ENCODE measurements at places on chromosomes 3 and 15. TPM values are rescaled to one million over a fixed set of nuclear protein-coding genes. Genes with fewer than 3 reads are reported as not detected.

DNA sequence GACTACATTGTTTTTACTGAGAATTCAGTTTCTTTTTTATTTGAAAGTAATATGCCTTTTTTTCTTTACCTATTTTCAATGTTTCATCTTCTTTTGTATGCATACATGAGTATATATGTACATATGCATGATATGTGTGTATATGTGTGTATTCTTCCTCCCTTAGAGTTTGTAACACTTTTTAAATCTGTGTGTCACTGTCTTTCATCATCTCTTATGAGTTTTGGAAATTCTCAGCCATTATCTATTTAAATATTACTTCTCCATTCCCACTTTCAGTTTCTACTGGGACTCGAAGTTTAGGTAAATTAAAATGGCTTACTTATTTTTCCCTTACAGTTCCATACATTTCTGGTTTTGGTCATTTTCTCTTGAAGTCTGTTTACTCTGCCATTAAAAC, 754.1 kb downstream of the GRM7 start:
- DNase-seq, result no peak
- H3K27ac ChIP-seq, result no peak overlapping the region
- no peaks in the 10 kb centered on the region for H3K36me3 ChIP-seq
- H3K4me1 ChIP-seq, result no peaks in the 10 kb centered on the region
- no peak overlapping the region for H3K4me3 ChIP-seq

Gene NPAP1
- total RNA-seq, result not detected

- H3K36me3 ChIP-seq, result no peaks in the 10 kb centered on the region
- no peaks in the 10 kb centered on the region for H3K27me3 ChIP-seq
- DNase-seq, result peak; percentile 86
- H3K4me1 ChIP-seq, result no peaks in the 10 kb centered on the region
- H3K27ac ChIP-seq, result no peak overlapping the region
These were observed 53.7 kb downstream of the BDH1 start for GRCh38 chr3:197501879-197502620.

DNA sequence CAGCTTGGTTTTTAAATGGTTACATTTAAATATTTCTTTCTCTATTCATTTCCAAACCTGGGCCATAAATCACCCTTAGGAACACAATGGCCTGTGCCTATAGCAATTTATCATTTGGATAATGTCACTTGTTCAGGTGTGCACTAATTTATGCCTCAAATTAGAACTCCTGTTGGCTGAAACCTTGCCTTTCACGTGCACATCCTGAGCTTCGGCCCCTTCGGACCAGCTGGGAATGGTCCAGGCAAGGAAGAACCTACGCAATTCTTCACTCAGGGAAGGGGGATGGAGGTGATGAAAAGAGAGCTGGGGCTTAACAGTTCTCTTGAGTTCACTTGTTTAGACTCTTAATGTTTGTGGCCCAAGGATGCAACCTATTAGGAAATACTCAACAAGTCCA, 324.1 kb upstream of the ICE2 start:
- no peaks in the 10 kb centered on the region for H3K36me3 ChIP-seq
- no peak overlapping the region for H3K27ac ChIP-seq
- H3K27me3 ChIP-seq, result no peaks in the 10 kb centered on the region
- DNase-seq, result no peak
- H3K4me1 ChIP-seq, result no peaks in the 10 kb centered on the region
- H3K4me3 ChIP-seq, result no peak overlapping the region

GRCh38 chr15:63231706-63232105, 42.3 kb downstream of the RAB8B start:
- H3K4me3 ChIP-seq, result no peak overlapping the region
- H3K4me1 ChIP-seq, result peaks cover 55% of the 10 kb centered on the region
- no peak for DNase-seq

- no peak overlapping the region for H3K27ac ChIP-seq
- no peaks in the 10 kb centered on the region for H3K4me1 ChIP-seq
- DNase-seq, result no peak
- H3K36me3 ChIP-seq, result no peaks in the 10 kb centered on the region
These were observed 7.7 kb upstream of the DCP1A start for GRCh38 chr3:53354945-53355498.

- no peak overlapping the region for H3K27ac ChIP-seq
- H3K36me3 ChIP-seq, result no peaks in the 10 kb centered on the region
- no peaks in the 10 kb centered on the region for H3K27me3 ChIP-seq
- no peak overlapping the region for H3K4me3 ChIP-seq
These were observed 11.7 kb upstream of the FSTL1 start for GRCh38 chr3:120462409-120462959.

Gene TMEM207
- not detected for total RNA-seq

Data from upper lobe of left lung (tissue), 6 donors.